ENCODE measurements at places on chromosomes 3 and 15.

DNA sequence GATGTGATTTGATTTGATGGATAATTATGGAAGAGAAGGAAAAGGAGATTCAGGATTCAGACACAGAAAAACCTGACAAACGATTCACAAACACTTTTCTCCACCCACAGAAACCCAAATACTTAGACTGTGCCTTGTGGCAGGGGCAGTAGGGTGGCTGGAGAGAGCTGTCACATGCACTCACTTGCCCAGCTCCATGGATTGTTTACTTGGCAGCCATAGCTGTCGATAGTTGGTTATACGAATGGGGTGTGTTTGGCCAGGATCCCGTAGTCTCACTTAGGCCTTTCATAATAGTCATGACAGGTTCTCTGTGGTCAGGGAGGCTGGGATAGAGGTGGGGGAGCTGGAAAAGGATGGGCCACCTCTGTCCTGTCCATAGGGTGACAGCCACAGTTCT lies 76.9 kb downstream of the CACNA1D start:
- DNase-seq = no peak

- DNase-seq = no peak
Observed at GRCh38 chr3:177441813-177442646, 244.7 kb upstream of the TBL1XR1 start.

- DNase-seq = no peak
Observed at GRCh38 chr15:72787526-72787925, 4.0 kb upstream of the ADPGK start.

DNA sequence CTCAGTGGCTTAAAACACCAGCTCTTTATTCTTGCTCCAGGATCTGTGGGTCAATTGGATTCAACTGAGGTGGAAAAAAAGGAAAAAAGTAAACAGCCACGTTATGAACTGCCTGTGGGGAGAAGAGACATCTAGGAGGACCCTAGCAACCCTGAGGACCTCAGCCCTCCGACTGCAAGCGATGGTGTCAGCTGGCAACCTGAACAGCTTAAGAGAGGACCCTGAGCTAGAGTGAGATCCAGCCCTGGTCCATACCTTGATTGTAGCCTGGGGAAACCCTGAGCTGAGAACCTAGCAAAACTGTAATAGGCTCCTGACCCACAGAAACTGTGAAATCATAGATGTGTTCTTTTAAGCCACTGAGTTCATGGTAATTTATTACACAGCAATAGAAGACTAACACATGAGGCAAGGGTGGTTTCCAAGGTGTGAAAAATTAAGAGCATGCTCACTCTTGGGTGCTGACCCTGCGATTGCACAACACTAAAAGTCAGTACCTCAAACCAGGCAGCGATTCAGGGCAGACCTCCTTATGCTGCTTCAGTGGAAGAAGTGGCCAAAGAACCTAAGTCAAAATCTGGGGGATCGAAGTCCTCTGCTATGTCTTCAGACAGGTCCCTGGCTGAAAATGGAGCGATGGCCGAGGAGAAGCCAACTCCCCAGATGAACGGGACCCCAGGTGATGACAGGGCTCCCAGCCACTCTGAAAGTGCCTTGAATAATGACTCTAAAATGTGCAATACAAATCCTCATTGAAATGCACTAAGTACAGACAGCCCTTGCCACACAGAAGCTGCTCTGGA lies 57.7 kb downstream of the GASK1A start:
- DNase-seq = no peak

GRCh38 chr3:68953816-68954444 lies 21.6 kb upstream of the TAFA4 start:
- no peak for DNase-seq

GRCh38 chr3:149366031-149366430 lies 11.4 kb downstream of the TM4SF1 start:
- DNase-seq = no peak

GRCh38 chr3:53161820-53162671 lies 1.0 kb downstream of the PRKCD start:
- peak; percentile 44 for DNase-seq

DNA sequence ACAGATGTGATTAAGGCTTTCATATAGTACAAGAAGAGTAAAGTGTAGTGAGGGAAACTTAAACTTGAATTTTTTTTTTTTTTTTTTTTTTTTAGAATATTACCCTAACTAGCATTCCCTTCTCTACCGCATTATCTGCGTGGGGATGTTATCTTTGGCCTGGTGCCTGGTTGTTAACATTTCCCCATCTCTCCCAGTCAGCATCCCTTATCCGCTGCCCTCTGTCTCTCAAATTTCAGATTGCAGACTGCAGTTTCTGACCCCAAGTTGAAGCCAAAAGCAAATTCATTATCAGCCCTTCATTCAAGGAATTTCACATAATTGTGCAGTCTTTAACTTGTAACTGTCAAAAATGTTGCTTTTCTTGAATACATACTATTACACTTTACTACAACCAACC lies 353.0 kb downstream of the PLOD2 start:
- DNase-seq = peak; percentile 16

- no peak for DNase-seq
Observed at GRCh38 chr3:64355401-64355807, 130.1 kb upstream of the PRICKLE2 start.

- DNase-seq = no peak
Observed at GRCh38 chr3:112579232-112579631, 17.4 kb downstream of the SLC35A5 start.

DNA sequence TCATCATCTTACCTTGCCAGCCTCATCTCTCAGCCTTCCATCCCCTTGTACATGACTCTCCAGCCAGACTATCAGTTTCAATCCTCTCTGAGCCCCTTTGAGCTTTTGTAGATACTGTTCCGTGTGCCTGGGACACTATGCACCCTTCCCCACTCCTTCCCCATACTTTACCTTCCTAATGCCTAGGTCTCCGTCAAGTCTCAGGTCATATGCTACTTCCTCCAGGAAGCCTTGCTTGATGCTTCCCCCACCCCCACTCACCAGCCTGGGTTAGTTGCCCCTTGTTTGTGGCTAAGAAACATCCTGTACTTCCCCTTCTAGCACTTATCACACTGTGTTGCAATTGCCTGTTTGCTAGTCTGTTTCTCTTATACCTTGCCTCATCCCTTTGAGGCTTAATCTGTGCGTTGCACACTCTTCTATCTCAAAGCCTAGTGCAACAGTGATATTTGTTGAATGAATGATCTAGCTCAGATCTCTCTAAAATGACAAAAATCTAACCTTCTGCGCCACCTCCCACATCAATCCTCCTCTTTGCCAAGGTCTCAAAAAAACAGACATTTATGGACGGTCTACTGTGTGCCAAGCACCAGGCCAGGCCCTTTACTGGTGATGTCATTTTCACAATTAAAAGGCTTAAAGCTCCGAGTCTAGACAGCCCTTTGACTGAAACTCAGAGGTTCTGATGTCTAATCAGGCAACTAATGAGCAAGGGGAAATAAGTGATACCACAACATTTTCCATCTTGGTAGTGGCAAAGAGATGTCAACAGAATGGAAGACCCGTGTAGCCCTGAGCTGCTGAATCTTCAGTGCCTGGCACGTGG lies 6.5 kb upstream of the USP3 start:
- peak; percentile 41 for DNase-seq

DNA sequence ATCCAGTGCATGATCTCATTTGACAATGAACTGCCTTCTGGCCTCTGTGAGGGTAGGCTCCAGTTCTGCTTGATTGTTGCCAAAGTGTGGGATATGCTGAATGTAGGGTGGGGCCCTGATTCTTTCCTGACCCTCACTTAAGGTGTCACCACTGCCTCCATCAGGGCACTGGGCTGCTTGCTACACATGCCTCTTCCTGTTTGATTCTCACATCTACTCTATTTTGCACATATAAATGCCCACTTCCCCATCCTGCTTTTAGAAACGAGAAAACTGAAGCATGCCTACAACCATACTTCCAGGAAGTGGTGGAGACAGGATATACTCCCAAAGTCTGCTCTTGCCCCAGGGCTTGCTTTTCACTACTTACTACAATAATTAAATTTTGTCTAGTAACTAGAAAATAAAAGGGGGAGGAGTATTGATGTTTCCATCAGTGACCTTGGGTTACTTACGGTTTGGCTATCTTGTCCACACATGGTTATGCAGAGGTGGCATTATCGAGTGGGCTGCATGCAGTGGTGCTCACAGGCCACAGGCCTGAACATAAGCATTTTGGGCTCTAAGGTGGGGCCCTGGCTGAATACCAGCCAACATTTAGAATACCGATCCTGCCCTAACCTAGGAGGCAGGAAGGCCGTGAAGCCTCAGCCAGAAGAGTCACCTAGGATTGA lies 6.7 kb downstream of the ZDHHC3 start:
- DNase-seq = no peak

DNA sequence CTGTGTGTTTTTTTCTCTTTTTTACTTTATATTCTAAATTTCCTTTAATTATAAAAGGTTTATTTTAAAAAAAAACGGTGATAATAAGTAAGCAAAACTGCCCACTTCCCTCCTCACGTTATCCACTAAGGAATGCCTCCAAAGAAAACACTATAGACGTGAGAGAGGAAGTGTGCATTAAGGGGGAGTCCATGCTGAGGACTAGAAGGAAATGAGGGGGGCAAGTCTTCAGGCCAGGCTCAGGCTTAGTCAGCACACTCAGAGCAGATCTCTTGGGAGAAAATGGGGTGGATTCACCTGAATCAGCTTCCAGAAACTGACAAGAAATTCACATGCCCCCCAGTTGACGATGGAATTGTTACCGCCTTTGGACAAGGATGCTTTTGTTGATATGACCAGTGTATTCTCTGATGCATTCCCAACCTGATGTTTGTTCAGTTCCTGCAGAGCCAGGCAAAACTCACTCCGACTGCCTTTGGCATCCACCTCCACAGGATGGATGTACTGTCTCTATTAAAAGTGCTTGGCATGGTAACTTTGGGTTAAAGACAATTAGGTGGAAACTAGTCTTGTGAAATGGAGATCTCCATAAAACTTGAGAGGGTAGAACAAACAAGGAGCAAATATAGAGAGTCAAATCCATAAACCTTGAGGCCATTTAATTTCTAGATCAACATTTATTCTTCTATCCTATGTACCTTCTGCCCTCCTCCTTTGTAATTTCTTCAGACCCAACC lies 167.8 kb downstream of the MYRIP start:
- DNase-seq = no peak

GRCh38 chr3:68874551-68875348 lies 57.6 kb downstream of the TAFA4 start:
- DNase-seq = no peak

GRCh38 chr3:66397745-66398144 lies 103.1 kb downstream of the LRIG1 start:
- no peak for DNase-seq

DNA sequence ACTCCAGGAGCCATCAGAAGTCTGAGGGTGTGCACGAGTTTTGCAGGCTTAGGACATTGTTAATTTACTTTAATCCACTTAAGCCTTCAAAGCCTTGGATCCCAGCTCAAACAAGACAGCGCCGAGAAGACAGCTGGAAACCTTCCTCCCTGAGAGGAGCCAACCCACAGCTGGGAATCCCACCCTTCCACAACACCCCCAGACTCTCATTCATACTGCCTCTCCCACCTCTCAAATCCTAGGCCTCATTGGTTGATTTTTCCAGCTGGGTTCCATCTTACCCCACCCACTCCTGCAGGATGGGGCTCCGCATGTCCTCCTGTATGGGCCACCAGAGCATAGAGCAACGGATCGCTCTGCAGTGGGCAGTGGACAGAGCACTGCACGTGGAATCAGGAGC lies 80.4 kb downstream of the SEMA5B start:
- DNase-seq = no peak

DNA sequence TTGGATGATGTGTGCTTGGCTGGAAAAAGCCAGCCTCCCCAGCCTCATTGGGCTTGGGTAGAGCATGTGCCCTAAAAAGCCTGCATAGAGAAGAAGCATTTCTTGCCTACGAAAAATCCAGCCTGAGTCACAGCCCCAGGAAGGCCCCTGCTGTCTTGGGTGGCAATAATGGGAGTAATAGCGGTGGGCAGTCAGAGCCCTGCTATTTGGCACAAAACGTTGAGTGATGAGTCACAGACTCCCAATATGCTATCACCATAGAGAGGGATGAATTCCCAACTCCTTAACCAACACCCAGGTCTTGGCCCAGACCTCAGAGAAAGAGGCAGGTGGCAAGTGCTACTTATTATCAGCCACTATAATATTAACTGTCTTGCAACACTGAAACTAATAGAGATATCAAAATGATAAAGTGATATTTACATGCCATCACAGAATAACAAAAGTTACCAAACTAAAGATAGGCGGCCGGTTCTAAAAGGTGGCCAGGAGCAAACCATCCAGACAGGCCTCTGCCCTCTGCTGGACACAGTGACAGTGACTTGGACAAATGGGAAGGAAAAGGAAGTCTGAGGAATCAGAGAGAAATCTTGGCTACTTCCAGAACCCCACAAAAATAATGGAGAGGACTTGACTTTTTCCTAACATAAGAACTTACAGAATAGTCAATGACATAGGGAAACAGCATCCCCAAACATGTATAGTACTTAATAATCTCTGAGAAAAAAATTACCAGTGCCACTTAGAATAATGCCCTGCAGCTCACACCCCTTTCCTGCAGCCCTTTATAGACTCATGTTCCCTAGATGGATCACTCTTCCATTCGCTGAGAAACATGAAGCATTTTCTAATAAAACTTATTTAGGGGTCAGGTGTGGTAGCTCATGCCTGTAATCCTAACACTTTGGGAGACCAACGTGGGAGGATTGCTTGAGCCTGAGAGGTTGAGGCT lies 51.9 kb upstream of the MUC13 start:
- DNase-seq = no peak

DNA sequence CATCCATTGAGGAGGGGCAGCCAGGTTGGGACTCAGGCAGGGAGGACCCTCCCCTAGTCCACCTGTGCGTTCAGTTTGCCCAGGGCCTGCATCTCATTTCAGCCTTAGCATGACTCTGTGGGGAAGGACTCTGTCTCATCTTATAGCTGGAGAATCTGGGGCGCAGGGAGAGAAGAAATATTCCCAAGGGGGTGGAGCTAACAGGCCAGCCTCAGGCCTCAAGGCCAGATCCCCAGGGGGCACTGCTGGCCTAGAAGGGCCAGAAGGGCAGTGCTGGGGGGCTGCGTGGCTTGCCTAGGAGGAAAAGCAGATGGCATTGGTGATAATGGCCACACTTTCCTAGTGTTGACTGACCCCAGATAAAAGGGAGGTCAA lies 10.9 kb downstream of the AMOTL2 start:
- DNase-seq = no peak

DNA sequence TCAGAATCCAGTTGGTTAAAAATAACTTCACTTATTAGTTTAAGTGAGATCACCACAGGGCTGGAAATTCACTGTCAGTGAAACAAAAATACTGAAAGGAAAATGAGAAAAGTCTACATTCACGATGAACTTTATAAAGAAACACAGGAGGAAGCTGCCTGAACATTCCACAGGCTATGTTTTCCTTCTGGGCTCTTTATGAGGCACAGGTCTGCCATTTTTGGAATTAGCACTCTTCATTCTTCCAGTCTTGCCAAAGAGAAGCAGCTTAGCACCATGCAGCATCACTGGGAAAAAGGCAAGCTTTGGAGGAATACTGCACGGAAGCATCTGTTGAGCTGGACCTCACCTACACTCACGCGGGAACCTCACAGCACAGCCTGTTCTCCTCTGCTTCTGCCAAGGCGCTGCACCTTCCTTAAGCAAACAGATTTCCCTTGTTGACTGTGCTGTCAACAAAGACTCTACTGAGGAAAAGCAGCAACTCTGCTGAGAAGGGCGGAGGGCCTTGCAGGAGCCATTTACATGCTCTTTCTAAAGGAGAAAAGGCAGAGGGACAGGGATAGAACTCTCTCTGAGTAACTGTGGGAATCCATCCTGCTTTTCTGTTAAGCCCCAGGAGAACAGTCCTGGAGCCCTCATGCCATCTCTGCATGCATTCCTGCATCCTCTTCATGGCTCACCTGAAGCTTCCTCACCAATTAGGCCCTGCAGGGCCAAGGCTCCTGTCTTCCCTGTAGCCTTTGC lies 15.7 kb downstream of the SUSD5 start:
- no peak for DNase-seq
